ENCODE measurements at places on chromosomes 12 and 14. TPM values are rescaled to one million over a fixed set of nuclear protein-coding genes. Genes with fewer than 3 reads are reported as not detected.

MYF5 gene
- total RNA-seq = not detected

TGFB3 gene
- total RNA-seq = 4.1 TPM

AQP5 gene
- not detected for total RNA-seq

CCDC63 gene
- not detected for total RNA-seq

SRRM4 gene
- not detected for total RNA-seq

GYS2 gene
- total RNA-seq = not detected

PRB2 gene
- not detected for total RNA-seq

KCNMB4 gene
- 1.9 TPM for total RNA-seq

TBC1D30 gene
- total RNA-seq = 29.1 TPM

PGF gene
- 296 TPM for total RNA-seq

DHH gene
- 5.3 TPM for total RNA-seq

Data from thoracic aorta endothelial cell (primary cell).